ENCODE measurements at places on chromosomes 1 and 21.

- DNase-seq, result no peak
These were observed 31.0 kb upstream of the LRRC52 start for GRCh38 chr1:165512816-165513215.

DNA sequence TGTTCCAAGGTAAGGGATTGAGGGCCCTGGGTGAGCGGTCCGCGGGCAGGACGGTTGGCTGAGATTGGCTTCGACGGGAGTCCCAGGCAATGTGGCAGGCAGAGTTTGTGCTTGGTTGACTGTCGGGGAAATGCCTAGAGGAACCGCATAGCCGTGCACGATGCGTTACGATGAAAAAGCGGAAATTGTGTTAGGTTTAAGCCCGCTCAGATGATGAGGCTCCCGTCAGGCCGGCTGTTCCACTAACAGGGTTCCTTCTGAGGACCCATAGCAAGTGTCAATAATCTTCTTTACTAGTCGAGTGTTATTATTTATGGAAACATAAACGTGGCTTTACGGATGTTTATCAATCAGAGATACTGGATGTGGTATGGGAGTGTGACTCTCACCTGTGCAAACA lies 117.8 kb upstream of the COL6A1 start:
- no peak for DNase-seq

DNA sequence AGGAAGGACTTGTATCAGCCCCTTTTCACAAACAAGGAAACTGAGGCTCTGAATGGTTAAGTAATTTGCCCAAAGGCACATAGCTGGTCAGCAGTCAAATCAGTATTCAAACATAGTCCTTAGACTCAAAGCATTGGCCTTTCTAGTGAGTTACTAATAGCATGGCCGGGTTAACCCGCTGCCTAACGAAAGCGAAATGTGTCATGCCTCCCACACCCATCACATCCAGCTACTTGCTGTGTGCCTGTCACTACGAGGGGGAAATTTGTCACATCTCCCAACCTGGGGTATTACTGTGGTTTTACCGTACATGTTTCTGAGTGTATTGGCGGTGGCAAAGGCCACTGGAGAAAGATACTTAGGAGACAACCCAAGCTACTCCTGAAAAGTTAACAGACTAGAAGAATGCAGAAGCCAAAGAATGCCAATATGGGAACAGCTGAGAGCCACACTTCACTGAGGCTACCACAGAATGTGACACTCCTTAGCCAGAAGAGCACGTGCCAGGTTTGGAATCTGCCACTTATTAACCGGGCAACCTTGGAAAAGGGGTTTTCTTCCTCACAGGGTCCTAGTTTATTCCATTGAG lies 363.5 kb downstream of the KCNH1 start:
- no peak for DNase-seq

GRCh38 chr1:53712276-53712675 lies 26.7 kb downstream of the GLIS1 start:
- DNase-seq, result no peak

DNA sequence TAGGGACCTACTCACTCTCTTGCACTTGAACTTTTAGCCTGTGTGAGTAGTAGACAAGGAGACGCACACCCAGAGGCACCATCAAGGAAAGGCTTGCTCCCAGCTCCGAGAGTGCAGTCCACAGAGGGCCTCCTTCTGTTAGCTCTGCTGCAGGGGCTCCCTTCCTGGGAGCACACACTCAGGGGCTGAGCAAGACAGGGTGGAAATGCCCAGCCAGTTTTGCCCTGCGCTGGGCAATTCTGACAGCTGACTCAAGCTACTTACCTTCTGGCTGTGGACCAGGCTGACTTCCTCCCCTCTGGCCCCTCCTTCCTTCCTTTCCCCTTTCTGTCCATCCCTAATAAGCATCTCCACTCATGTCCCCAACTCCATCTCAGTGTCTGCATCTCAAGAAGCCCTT lies 449.1 kb downstream of the PTPRU start:
- DNase-seq, result no peak

DNA sequence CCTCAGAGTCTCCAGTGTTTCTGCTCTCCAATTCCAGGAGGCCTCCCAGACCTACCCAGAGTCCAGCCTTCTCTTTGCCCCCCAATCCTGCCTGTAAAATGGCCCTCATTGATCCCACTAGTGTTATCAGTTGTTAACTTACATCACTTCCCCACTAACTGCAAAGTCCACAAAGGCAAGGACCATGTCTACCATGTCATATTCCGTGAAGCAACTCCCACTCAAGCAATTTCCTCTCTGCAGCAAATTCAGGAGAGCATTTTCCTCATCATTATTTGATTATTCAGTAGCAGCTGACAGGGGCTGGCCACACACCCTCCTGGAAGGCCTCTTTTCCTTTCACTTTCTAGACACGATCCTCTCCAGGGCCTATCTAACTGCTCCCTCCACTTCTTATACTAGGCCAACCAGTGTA lies 153.5 kb downstream of the RERE start:
- no peak for DNase-seq

DNA sequence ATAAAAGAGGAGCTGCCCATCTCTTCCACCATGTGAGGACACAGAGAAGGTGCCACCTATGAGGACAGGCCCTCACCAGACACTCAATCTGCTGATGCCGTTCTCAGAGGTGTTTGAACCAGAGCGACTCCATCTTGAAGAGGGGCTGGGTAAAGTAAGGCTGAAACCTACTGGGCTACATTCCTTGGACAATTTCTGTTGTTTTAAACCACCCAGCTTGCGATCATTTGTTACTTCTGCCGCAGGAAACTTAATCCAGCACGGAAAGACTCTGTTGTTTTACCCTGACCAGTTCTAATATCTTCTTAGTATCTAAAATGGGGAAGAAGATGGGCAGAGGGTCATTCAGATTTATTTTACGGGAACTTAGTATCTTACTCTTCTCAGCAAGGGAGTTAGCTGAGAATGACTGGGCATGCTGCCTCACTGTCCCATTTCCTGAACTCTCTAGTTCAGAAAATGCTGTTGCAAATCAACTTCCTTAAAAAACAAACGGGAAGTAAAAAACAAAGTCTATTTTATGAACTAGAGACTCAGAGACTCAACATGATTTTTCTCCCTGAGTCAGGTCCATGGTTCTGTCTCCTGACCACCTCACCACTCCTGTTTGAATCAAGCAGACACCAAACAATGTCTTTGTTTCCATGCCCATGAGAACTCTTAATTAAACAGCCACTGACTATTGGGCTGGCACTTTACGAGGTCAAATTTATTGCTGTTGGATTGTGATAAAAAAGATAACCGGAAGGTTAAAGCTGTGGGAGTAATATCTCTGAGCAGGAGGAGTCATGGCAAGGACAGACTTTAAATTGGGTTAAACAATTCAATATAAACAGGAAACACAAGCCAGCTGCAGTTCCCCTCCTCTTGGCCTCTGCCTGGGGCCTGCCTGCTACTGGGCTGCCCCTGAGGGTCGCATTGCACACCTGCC lies 23.8 kb upstream of the IFNAR1 start:
- DNase-seq, result no peak

DNA sequence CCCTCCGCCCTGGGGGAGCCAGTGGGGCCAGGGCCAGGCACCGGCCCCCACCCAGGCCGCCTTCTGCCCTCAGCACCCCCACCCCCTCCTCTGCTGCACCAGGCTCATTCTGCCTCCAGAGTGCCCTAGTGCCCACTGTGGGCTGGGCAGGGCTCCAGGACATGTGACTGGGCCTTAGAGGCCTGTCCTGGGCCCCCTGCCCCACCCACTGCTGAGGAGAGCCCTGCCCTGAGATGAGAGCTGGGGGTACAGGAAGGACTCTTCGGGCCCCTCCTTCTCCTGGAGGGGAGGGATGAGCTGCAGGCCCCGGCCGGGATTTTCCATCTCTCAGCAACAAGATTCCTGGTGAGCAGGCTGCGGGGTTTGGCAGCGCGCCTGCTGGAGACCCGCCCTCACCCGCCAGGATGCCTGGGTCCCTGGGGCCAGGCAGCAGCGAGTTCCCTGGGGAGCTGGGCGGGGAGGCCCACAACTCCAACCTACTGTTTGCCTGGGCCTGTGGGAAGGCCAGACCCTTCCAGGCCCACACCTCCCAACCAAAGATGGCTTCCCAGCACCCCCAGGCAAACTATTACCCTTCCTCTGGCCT lies 14.0 kb downstream of the AHDC1 start:
- no peak for DNase-seq

GRCh38 chr21:23792300-23792699 lies 1815.0 kb downstream of the MRPL39 start:
- no peak for DNase-seq

DNA sequence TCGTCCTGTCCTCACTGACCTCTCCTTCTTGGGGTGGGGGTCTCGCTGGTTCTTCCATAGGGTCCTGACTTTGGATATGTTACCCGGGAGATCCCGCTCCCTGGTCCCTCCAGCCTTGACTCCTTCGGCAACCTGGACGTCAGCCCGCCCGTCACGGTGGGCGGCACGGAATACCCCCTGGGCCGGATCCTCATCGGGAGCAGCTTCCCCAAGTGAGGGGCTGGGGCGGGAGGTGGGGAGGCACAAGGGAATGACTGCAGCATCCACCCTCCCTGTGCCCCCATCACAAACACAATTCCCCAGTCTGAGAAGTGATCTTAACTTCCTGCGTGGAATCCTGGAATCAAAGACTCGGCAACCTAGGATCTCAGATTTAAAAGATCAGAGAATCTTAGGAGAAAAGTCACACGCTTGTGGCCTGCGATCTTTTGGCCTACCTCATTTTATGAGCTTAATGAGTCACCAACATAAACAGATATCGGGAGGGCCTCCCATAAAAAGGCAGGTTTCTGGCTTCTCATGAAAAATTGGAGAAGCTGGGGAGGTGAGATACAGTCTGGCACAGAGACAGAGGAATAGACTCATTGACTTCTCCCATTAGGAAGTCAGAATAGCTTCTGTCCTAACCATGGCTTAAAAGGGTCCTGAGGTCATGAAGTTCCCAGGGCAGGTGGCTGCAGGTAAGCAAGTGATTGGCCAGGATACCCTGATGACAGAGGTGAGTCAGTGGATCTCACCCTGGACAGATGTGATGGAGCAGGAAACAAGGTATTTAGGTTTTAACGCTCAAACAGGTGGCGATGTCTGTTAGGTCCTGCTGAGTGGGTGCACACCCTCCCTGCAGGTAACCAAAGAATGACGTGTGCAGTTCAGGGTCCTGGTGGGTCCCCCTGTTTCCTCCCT lies 15.9 kb upstream of the PADI3 start:
- no peak for DNase-seq

DNA sequence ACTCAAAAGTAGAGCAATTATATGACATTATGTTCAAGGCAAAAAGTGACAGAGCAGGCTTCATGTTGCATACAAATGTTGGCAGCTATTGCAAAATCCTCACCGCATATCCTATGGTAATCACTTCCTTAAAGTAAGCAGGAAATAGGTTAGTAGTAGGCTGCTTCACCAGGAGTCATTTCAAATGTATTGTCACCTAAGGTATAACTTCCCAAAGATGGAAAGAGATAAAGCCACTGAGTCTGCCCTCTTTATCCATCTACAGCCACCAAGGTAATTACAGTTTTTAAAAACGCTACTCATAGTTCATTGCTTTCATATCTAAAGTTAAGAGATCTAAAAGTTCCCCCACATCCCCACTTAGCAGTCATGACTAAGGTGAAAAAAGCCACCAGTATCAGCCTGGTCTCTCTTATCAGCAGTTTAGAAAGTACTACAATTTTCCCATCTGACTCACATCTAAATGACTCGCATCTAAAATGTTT lies 31.6 kb upstream of the UBE2U start:
- no peak for DNase-seq

GRCh38 chr1:37764414-37764825 lies 500 bp downstream of the EPHA10 start:
- DNase-seq, result no peak

GRCh38 chr1:228802386-228803220 lies 67.3 kb downstream of the RHOU start:
- no peak for DNase-seq

- no peak for DNase-seq
These were observed 32.4 kb downstream of the PRMT2 start for GRCh38 chr21:46667741-46668380.

- no peak for DNase-seq
These were observed 92.2 kb upstream of the TMPRSS2 start for GRCh38 chr21:41600116-41600515.

GRCh38 chr1:186865857-186866256 lies 37.1 kb downstream of the PLA2G4A start:
- no peak for DNase-seq

DNA sequence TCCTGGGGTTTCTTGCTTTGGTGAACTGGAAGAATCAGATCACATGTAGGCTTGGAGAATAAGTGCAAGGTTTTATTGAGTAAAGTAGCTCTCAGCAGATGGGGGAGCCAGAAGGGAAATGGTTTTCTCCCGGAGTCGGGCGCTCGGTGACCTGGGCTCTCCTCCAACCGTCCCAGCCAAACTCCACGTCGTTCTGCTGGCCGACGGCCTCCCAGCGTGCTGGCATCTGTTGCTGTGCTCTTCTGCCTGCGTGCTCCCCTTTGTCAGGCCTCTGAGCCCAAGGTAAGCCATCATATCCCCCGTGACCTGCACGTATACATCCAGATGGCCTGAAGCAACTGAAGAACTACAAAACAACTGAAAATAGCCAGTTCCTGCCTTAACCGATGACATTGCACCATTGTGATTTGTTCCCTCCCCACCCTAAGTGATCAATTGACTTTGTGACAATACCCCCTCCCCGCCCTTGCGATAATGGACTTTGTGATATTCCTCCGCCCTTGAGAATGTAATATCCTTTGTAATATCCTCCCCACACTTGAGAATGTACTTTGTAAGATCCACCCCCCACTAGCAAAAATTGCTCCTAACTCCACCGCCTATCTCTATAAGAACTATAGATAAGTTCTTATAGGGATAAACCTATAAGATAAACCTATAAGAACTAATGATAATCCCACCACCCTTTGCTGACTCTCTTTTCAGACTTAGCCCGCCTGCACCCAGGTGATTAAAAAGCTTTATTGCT lies 88.3 kb downstream of the SMYD3 start:
- DNase-seq, result no peak

- no peak for DNase-seq
These were observed 37.8 kb downstream of the HSPG2 start for GRCh38 chr1:21899267-21899810.

GRCh38 chr1:20137604-20138003 lies 1.5 kb upstream of the PLA2G2F start:
- DNase-seq, result no peak

DNA sequence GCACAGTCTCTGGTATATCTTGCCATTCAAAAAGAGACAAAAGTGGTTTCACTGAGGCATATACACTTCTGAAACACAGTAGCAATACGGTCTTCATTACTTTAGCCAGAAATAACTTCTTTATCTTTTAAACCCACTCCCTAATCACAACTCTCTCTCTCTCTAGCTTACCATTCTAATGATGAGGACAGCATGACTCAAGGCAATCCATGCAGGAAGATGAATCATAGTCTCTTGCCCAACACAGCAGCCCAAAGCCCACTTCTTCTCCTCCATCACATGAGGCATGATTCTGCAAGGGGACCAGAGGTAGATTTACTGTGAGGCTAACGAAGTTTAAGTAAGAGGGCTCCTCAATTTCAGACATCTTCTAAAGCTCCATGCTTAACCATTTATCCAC lies 285.0 kb upstream of the NR5A2 start:
- DNase-seq, result no peak

All from activated CD4-positive, alpha-beta T cell treated with anti-CD3 and anti-CD28 coated beads for 1 hour (primary cell).